AG20443 (cell line): ENCODE measurements at places on chromosomes 1 and 21.

- DNase-seq: peak; percentile 5
These were observed 5.1 kb downstream of the PODN start for GRCh38 chr1:53066891-53067738.

DNA sequence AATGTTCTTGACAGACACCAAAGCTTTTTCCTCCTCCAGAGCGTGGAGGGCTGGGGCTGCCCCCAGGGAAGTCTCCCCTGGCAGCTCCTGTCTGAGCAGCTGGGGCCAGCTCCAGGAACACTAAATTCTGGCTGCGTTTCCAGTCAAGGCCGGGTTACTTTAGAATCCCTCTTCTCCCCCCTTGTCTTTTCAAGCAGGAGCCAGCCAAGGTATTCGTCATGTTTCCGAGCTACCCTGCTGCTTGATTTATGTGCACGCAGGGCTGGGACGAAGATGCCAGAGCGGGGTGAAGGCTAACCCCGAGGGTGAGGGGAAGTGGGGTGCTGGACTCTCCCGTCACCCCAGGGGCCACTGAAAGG, 68.1 kb upstream of the ANGPTL1 start:
- DNase-seq: peak; percentile 82

DNA sequence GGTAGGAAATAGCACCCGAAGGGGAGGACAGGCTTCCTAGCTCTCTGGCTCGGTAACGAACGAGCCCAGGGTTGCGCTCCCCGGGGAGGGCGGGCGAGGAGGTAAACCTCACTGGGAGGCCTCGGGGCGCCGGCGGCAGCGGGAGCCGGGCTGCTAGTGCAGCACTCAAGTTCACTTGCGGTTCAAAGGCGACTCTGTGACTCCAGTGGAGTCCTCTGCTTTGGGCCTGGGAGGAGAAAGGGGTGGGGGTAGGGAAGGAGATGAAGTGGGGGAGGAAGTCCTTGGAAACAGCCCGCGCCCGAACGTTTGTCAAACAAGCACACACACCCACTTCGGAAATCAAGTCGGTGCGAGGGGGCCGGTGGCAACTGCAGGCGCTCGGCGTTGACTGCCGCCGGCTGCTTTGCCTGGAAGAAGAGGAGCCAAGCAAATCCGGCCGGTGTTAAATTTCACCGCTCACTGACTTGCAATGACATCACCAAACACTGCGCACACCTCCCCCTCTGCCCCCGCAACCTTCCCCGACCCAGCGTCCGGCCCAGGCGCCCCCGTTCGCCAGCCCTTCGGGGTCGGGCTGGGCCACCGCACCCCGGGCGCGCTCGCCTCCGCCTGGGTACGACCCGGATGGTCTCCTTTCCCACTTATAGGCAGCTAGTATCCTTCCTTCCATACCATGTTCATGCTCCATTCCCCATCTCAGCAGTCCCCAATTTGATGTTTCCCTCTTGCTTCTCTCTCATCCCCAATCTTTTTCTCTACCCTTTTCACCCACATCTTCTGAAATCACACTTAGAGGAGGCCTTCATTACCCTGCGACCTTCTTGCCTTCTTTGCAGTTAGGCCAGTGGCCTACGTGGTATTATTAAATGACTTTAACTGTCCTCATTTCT, at the start of gene COL24A1:
Gene COL24A1, minus strand, starts transcription at position 207 of the 890 bp plus-strand sequence. CDS start 376 bp downstream, outside the sequence.
- peak; percentile 47 for DNase-seq

- DNase-seq: no peak
These were observed 83.9 kb downstream of the ST3GAL3 start for GRCh38 chr1:43791243-43791642.

- DNase-seq: no peak
These were observed 68.8 kb upstream of the COL6A1 start for GRCh38 chr21:45912611-45913417.

GRCh38 chr21:17390569-17390968, 122.3 kb upstream of the CXADR start:
- no peak for DNase-seq

GRCh38 chr1:10860682-10861081, 64.2 kb upstream of the CASZ1 start:
- no peak for DNase-seq

- no peak for DNase-seq
These were observed 61.6 kb upstream of the DEPDC1 start for GRCh38 chr1:68558321-68559026.

GRCh38 chr1:244296447-244296846, 155.3 kb downstream of the ADSS2 start:
- DNase-seq: no peak

- DNase-seq: no peak
These were observed 11.7 kb downstream of the SLC35E2B start for GRCh38 chr1:1680912-1681273.

DNA sequence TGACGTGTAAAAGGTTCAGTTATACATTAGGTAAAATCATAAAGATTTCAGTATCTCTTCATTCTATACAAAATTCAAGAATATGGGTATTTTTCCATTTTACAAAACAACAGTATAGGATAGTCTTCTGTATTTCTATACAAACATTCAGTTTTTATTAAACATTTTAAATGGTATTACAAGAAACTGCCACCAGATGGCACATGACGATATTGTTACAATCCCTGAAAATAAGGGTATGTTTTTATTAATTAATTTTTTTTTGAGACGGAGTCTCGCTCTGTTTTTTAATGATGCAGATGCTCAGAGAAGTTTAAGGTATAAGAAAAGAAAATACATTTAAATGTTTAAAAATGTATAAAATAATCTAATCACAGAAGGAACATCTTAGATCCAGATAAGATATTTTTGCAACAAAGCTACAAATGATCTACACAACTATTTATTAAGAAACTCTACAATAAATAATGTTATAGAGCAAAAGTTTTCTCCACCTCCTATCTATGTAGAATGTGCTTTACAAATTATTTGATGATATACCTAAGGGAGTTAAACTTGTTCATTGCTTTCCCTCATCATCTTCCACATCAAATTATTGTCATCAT, 23.5 kb upstream of the RSBN1 start:
- DNase-seq: peak; percentile 26

- peak; percentile 71 for DNase-seq
These were observed 27.5 kb downstream of the EDN2 start for GRCh38 chr1:41456847-41457540.

- DNase-seq: no peak
These were observed 13.4 kb downstream of the ZCCHC17 start for GRCh38 chr1:31310198-31310597.

DNA sequence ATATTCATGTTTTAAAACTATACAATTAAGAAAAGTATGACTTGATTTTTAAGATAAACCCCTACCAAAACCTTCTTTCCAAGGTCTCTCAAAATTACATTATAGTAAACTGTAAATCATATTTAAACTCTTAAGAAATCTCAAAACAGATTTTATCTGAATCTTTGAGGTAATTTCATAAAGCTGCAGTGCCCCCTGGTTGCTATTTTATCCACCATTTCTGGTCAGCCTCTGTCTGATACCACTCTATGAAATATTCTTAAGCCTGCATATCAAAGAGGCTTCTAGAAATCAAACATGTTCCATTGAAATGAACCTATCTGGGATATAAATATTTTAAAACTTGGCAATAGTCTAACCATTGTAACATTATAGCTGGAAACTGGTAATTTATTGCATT, 317.3 kb downstream of the COL11A1 start:
- no peak for DNase-seq

GRCh38 chr1:203320591-203321272, 15.4 kb downstream of the BTG2 start:
- peak; percentile 38 for DNase-seq

- DNase-seq: no peak
These were observed 20.7 kb downstream of the PLOD1 start for GRCh38 chr1:11955221-11955620.

GRCh38 chr1:230877146-230877923, 9.0 kb upstream of the C1orf198 start:
- peak; percentile 85 for DNase-seq

DNA sequence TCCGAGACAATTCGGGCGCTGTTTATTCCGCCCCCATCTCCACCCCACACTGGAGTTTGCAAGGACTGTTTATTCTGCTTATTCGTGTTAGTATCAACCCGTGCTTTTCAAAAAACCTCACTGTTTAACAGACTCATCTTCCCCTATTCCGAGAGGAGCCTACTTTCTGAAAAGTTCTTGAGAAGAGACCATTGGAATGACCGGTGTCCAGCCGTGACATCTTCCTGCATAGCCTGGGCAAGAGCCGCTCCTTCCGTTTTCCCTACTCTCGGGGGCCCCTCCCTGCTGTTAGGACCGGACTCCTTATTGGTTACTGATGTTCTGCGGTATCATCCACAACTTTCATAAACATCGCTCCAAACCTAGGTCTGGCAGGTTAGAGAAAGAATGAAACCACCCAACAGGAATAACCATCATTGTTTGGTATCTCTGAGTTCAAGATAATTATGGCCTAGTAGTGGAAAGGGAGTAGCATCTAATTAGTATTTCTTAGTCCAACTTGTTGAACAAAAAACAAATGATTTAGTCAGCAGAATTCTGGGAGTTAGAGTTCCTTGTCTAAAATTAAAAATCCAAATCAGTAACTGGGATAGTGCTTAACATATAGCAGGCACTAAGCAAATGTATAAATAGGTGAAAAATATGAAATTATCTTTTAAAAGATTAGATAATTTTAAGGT, 837 bp downstream of the STXBP3 start:
- DNase-seq: peak; percentile 92

- DNase-seq: no peak
These were observed 4.7 kb upstream of the STK40 start for GRCh38 chr1:36390411-36390810.

GRCh38 chr1:222620566-222620965, 2.7 kb downstream of the MIA3 start:
- DNase-seq: no peak

- DNase-seq: no peak
These were observed 3.1 kb upstream of the S100A8 start for GRCh38 chr1:153393926-153394325.

- peak; percentile 89 for DNase-seq
These were observed 26.1 kb downstream of the CACNA1S start for GRCh38 chr1:201085902-201086735.

GRCh38 chr1:44723496-44724295, 7.3 kb downstream of the RNU5D-1 start:
- DNase-seq: no peak
